ENCODE measurements at places on chromosomes 12 and 14.

DNA sequence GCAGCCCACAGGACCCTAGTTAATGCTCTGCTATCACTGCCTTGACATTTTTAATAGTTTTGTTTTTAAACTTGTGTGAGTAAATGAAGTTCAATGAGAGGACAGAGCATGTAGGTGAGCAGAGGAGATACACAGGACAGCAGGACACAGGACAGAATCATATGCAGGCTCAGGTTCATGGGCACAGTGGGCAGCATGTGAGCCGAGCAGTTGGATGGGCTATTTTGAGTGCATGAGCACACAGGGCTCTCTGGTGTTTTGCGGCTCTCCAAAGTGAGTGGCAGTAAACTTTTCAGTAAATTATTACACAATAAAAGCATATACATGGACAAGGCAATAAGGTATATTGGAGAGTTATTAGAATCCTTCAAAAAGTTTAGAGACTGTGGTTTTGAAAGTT is 189.7 kb upstream of the OR4E1 start:
- no peak for DNase-seq
- H3K4me1 ChIP-seq: no peaks in the 10 kb centered on the region
- no peak overlapping the region for H3K27ac ChIP-seq
- H3K27me3 ChIP-seq: no peaks in the 10 kb centered on the region
- no peaks in the 10 kb centered on the region for H3K36me3 ChIP-seq
- H3K4me3 ChIP-seq: no peak overlapping the region

DNA sequence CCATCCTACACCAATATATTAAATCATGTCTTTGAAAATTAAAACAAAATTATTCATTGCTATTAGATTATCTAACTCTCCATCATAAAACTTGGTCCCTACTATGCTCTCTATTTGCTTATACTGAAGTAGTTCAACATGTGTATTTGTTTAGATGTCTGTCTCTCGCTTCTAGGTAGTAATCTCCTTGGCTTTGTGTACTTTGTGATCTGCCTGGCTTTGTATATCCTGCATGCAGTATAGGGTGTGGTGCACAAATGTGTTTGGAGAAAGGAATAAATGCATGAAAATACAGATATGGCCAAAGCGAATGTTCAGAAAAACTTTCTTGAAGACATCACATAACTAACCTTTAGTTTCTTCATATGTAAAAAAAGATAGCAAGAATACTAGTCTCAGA is 246.6 kb upstream of the LRFN5 start:
- no peak overlapping the region for H3K4me3 ChIP-seq
- H3K4me1 ChIP-seq: no peaks in the 10 kb centered on the region
- DNase-seq: no peak
- no peak overlapping the region for H3K27ac ChIP-seq
- no peaks in the 10 kb centered on the region for H3K27me3 ChIP-seq
- H3K36me3 ChIP-seq: no peaks in the 10 kb centered on the region

DNA sequence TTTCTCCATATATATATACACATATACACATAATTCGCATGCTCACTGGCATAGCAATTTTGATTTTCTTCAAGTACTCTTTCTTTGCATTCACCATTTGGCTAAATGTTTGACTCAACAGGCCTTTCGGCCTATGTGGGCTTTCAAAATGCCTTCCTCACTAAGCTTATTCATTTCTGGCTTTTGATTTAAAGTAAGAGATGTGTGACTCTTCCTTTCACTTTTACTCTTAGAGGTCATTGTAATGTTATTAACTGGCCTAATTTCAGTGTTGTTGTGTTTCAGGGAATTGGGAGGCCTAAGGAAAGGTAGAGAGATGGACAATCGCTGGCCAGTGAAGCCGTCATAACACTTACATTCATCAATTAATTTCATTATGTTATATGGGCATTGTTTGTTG is 14.5 kb upstream of the KLRD1 start:
- H3K27me3 ChIP-seq: no peaks in the 10 kb centered on the region
- no peaks in the 10 kb centered on the region for H3K36me3 ChIP-seq
- no peaks in the 10 kb centered on the region for H3K4me1 ChIP-seq

DNA sequence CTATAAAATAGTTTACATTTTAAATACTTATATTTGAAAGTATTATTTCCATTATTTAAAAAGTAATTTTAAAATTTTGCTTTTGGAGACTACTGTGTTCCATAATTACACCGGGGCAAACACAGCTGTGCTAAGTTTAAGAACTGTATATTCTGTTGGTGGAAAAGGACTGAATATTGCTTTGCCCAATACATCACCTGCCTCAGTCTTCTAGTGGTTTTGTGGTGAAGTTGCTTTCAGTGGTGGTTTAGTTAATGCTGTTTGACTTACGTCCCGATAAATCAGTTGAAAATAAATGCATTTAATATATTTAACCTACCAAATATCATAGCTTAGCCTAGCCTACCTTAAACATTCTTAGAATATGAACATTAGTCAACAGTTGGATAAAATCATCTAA is 23.4 kb downstream of the FBXO34 start:
- DNase-seq: no peak
- H3K27me3 ChIP-seq: no peaks in the 10 kb centered on the region
- no peaks in the 10 kb centered on the region for H3K36me3 ChIP-seq
- no peaks in the 10 kb centered on the region for H3K4me1 ChIP-seq
- no peak overlapping the region for H3K27ac ChIP-seq

GRCh38 chr12:113812411-113813228 is 153.5 kb downstream of the RBM19 start:
- H3K27ac ChIP-seq: no peak overlapping the region
- no peaks in the 10 kb centered on the region for H3K4me1 ChIP-seq
- H3K27me3 ChIP-seq: no peaks in the 10 kb centered on the region
- no peak for DNase-seq
- H3K36me3 ChIP-seq: no peaks in the 10 kb centered on the region

DNA sequence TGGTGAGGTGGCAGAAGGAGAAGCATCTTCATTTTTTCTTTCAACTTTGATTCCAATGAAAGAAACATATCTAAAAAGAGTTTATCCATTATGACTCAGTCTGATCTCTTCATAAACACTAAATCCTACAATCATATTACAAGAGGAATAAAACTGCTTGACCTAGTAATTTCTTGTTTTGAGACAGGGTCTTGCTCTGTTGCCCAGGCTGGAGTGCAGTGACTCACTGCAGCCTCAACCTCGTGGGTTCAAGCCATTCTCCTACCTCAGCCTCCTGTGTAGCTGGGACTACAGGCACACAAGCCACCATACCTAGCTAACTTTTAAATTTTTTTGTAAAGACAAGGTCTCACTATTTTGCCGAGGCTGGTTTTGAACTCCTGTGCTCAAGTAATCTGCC is 147.2 kb downstream of the NDUFA12 start:
- H3K27ac ChIP-seq: no peak overlapping the region
- no peaks in the 10 kb centered on the region for H3K36me3 ChIP-seq
- H3K27me3 ChIP-seq: no peaks in the 10 kb centered on the region
- H3K4me1 ChIP-seq: no peaks in the 10 kb centered on the region

DNA sequence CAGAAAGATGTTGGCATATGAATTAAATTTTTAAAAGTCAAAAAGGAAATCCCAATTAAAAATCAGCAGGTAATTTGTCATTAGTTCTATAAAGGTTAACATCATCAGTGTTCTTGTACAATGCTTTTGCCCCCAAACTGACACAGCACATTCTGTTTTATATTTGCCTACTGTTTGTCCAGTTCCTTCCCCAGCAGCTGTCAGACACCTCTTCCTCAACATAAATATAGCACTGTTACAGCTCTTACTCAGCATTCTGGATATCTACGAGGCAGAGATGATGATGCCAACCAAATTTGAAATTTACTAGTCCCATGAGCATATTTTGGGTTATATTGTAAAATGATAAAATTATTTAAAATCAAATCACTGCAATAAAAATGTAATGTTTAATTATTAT is 124.6 kb downstream of the SINHCAF start:
- no peaks in the 10 kb centered on the region for H3K27me3 ChIP-seq
- DNase-seq: no peak
- H3K4me1 ChIP-seq: no peaks in the 10 kb centered on the region
- H3K27ac ChIP-seq: no peak overlapping the region
- no peak overlapping the region for H3K4me3 ChIP-seq
- H3K36me3 ChIP-seq: no peaks in the 10 kb centered on the region

- H3K4me1 ChIP-seq: no peaks in the 10 kb centered on the region
- no peaks in the 10 kb centered on the region for H3K36me3 ChIP-seq
- no peak for DNase-seq
- H3K27ac ChIP-seq: no peak overlapping the region
Measured at GRCh38 chr14:35286003-35286600, 6.1 kb upstream of the PSMA6 start.

DNA sequence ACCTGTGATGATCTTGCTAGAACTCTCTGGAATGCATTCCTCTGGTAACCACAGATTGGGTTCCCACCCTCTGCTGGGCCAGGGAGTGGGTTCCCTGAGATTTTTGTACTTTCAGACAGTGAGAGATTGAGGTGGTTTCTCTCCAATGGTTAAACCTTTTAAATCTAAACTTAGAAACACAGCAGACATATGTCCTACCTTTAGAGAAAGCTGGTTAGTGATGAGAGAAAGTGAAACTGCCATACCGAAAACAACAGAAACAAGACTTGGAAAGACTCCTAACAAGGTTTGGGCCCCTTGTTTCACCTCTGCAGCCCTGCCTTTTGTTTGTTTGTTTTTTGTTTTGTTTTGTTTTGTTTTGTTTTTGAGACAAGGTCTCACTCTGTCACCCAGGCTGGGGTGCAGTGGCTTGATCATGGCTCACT is 9.7 kb upstream of the SGPP1 start:
- no peak for DNase-seq
- H3K36me3 ChIP-seq: no peaks in the 10 kb centered on the region
- H3K4me1 ChIP-seq: no peaks in the 10 kb centered on the region
- H3K4me3 ChIP-seq: no peak overlapping the region

DNA sequence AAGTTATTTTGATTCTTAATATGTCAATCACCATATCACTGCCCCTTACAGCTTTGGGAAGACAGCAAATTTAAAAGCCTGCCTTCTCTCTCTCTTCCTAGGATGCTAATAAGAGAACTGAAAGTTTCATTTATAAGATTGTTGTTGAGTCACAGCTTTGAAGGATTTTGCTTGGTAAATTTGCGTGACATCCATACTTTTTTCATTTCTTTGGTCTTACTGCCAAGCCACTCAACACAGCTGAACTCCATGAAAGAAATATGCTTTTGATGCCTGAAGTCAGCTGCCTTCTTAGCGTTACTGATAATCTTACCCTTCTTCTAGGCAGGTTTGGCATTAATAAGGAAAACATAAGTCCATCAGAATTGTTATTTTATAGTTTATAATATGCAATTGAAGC is 155.0 kb downstream of the CRADD start:
- DNase-seq: no peak
- no peak overlapping the region for H3K27ac ChIP-seq
- H3K4me1 ChIP-seq: no peaks in the 10 kb centered on the region
- no peak overlapping the region for H3K4me3 ChIP-seq
- no peaks in the 10 kb centered on the region for H3K36me3 ChIP-seq

- no peak overlapping the region for H3K27ac ChIP-seq
- no peaks in the 10 kb centered on the region for H3K4me1 ChIP-seq
- no peaks in the 10 kb centered on the region for H3K36me3 ChIP-seq
- DNase-seq: no peak
Measured at GRCh38 chr12:117209626-117210025, 19.4 kb upstream of the FBXO21 start.

DNA sequence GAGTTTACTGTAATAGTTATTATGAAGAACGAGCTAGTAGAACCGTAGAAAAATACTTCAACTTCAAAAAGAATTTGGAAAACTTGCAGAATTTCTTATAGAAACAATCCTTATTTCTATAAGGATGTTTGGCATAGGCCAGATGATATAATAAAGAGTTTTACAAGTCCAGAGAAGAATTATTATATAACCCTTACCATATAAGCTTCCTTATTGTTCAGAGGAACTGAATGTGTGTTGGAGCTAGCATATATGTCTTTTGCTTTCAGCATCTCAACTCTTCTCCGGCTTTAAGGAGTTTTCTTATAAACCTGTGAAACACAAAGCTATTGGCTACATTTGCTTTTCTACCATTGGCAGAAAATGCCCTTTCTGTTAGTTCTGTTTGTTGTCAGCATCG is 178.0 kb upstream of the E2F7 start:
- no peaks in the 10 kb centered on the region for H3K27me3 ChIP-seq
- DNase-seq: no peak
- no peaks in the 10 kb centered on the region for H3K4me1 ChIP-seq

DNA sequence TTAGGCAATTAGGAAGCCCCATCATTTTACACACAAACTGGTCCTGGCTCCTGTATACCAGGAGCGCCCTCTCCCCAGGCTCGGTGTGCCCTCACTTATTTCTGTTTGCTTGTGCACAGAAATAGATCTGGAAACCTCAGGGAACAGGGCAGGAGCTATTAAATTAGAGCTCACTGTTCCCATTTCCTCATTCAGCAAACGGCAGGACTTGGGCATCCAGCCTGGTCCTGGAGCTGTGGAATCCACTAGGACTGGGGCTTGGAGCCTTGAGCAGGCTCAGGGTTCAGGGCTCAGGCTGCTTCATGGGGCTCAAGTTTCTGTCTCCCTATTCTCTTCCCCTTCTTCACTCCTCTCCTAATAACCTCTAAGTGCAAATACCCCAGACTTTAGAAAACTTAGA is 91.3 kb downstream of the VCPKMT start:
- no peak for DNase-seq
- H3K4me3 ChIP-seq: no peak overlapping the region
- H3K27me3 ChIP-seq: no peaks in the 10 kb centered on the region
- H3K27ac ChIP-seq: no peak overlapping the region
- H3K36me3 ChIP-seq: no peaks in the 10 kb centered on the region

DNA sequence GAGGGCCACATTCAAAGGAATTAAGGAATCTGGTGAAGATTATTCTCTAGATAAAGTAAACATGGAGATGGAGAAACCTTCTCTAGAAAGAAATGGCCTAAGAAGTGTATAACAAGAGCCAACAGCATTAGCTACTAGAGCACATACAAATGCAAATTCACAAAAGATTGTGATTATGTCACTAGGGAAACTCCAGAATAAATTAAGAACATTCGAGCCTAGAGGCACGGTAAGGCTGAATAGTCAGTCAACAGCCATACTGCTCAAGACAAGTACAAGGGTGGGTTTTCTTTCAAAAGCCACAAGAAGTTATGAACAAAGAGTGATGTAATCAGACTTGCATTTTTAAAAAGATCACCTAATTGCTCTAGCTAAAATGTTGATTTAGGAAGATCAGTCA is 25.4 kb downstream of the PPP4R3A start:
- DNase-seq: no peak
- no peaks in the 10 kb centered on the region for H3K36me3 ChIP-seq
- H3K4me1 ChIP-seq: no peaks in the 10 kb centered on the region
- H3K4me3 ChIP-seq: no peak overlapping the region
- no peaks in the 10 kb centered on the region for H3K27me3 ChIP-seq
- no peak overlapping the region for H3K27ac ChIP-seq

GRCh38 chr12:124046456-124046740 is 73.4 kb downstream of the ZNF664 start:
- no peaks in the 10 kb centered on the region for H3K4me1 ChIP-seq
- H3K4me3 ChIP-seq: no peak overlapping the region
- no peaks in the 10 kb centered on the region for H3K36me3 ChIP-seq
- no peak for DNase-seq
- no peak overlapping the region for H3K27ac ChIP-seq

Data from mesendoderm (in vitro differentiated cells).